ENCODE measurements at places on chromosomes 13 and 19.

GRCh38 chr19:46218160-46218559 lies 11.4 kb upstream of the IGFL1 start:
- peak; percentile 20 for DNase-seq

DNA sequence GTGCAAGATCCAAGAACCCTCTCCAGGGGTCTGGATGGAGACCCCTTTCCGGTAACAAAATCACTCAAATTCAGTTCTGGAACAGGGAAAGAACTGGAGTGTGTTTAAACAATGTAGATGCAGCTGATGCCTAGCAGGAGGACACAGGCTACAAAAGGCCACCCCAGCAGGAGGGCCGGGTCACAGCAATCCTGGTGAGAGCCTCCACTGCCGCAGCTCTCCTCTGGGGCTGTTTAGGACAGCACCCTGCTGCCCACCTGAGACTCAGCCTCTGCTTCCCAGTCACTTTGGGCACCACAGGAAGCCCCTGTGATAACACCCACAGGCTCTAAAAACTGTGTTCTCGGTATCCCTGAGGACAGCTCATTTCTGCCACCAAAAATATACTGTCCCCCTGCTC lies 318.7 kb upstream of the NBEA start:
- DNase-seq, result no peak

- DNase-seq, result no peak
Observed at GRCh38 chr19:40932008-40932959, 50.3 kb upstream of the CYP2A7 start.

DNA sequence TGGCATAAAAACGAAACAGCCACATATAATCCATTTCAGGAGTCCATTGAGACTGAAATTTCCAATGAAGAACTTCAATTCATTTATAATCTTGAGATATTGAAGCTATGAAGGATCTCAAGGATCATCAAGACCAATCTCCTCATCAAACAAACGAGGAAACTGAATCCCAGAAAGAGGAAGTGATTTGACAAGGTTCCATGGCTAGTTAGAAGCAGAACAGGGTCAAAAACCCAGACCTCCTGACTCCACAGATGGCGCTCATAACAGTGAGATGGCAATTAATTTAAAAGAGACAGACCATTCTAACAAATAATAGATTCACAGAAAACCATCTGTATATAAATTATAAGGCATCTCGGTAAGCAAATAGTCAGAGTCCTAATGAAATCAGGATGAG lies 229.7 kb downstream of the KCTD12 start:
- DNase-seq, result no peak

- no peak for DNase-seq
Observed at GRCh38 chr13:39960191-39960590, 304.7 kb downstream of the COG6 start.

- no peak for DNase-seq
Observed at GRCh38 chr19:16033721-16034120, 42.6 kb upstream of the TPM4 start.

DNA sequence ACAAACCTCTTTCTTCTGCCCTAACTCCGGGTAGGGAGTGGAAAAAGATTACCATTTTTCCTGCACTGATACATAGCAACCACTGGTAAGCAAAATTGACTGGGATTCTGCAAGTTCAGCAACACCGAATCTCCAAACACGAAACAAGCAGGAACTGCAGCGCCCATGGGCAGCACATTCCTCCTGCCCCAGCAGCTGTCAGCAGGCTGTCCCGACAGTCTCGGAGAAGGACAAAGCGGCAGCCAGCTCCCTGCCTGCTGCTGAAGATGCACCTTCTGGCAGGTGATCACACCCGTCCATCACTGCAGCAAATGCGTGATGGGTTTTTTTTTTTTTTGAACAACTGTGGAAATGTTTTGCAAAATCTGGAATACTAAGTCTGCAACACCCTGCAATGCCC lies 6.7 kb downstream of the TMTC4 start:
- no peak for DNase-seq

DNA sequence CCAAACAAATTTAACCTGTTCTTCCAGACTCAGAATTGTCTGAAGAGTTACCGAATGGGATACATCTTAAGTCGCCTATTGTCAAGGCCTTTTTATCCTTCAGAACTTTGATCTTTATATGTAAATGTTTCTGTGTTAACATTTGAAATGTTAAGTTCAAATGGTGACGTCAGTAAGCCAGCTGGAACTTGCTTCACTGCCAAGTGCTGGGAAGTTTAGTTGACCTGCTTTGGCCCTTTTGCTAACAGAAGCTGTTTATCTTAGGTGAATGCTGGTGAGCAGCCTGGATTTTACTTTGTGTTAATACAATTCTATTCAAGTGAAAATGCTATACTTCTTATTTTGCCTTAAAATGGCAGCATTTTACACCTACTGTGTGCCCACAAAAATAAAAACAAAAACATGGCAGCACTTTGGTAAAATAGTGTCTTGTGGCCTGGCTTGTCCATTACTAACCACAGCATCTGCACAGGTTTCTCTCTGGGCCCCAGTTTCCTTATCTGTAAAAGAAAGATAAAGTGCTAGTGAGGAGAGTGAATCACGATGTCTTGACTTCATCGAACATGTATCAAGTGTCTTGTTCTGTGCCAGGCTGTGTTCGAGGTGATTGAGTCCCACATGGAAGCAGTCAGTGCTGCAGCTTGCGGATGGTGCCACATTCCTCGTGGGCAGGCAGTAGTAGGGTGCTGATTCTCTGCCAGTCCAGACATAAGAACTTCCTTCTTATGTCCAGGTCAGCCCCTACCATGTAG lies 2.2 kb downstream of the NAXD start:
- DNase-seq, result no peak

GRCh38 chr19:33302974-33303790 lies 848 bp upstream of the CEBPA start:
- no peak for DNase-seq

- no peak for DNase-seq
Observed at GRCh38 chr19:17135001-17135853, 59.6 kb downstream of the MYO9B start.

GRCh38 chr13:23705583-23705982 lies 135.4 kb downstream of the TNFRSF19 start:
- no peak for DNase-seq

DNA sequence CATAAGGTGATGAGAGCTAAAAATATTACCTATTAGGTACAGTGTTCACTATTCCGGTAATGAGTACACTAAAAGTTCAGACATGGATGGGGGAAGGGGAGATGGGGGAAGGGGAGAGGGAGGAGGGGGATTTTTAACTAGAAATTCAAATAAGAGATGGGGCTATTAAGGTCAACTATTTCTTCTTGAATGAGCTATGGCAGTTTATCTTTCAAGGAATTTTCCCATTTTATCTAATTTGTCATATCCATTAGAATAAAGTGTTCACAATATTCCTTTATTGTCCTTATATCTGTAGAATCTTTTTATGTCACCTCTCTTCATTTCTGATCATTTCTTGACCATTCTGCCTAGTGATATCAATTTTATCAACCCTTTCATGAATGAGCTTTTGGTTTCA lies 362.4 kb downstream of the SUCLA2 start:
- no peak for DNase-seq

GRCh38 chr19:660793-661426 lies 2.1 kb downstream of the RNF126 start:
- no peak for DNase-seq

DNA sequence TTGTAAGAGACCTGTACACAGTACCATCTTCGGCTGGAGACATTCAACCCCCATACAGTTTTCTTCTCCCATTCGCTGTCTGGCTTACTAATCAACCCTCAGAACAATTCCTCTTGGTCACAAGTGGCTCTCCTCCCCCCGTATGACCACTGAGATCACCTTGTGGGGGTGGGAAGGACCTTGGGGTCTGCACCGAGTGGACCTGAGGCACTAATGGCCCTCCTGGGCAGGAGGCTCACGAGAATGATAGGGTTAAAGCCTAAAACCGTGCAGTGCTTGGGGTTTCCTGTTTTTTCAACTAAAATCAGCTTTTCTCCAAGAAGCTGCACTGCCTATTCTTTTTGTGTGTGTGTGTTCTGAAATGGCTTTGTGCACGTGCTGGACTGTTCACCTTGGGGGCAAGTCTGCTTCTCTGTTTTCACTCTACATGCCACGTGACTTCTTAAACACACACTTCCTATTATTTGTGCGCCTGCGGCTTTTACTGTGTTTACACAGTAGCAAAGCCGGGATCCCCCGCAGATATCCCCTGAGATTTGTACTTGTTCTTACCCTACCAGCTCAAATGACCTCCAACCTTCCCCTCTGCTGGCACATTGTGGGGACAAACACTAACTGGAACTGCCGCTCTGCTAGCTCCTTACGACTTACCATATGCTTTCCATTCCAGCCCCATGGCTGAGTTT lies 12.3 kb downstream of the RBM26 start:
- DNase-seq, result peak; percentile 32

GRCh38 chr19:29757551-29757950 lies 42.5 kb upstream of the C19orf12 start:
- no peak for DNase-seq

- peak; percentile 87 for DNase-seq
Observed at GRCh38 chr19:8342684-8343482, at the start of gene KANK3. Gene KANK3 (minus strand): TSS chr19:8343262. CDS start chr19:8337828, 5,434 bp downstream.

DNA sequence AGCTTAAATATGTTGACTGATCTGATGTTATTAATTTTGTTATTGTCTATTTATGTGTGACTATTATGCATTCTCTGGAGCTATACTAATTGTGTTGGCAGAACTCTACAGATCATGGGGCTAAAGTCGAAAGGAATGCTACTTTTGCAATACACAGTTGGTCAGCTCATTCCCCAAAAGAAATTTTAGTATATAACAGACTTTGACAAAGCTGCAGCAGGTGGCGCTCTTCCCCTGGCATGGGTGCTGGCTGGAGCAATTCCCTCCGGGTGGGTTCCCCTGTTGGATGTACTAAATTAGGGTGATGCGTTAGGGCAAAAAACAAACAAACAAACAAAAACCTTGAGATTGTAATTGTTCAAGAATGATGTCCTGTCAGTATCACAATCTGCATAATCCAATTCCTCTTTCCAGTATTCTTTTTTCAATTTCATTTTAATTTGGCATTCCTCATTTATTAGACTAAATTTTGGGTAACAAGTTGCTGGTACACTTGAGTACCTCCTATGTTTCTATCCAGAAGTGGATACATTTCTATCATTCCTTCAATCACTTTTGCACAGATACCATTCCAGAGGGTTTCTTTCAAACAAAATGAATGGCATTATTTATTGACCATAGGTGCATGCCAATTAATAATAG lies 322.8 kb upstream of the EDNRB start:
- DNase-seq, result no peak

GRCh38 chr13:58191754-58192153 lies 560.2 kb downstream of the PCDH17 start:
- no peak for DNase-seq

- no peak for DNase-seq
Observed at GRCh38 chr13:112940236-112940635, 28.8 kb upstream of the MCF2L start.

- DNase-seq, result no peak
Observed at GRCh38 chr13:75804054-75804453, 167.9 kb downstream of the LMO7 start.

GRCh38 chr19:15372470-15372869 lies 7.1 kb downstream of the AKAP8 start:
- no peak for DNase-seq

GRCh38 chr13:27353166-27353583 lies 71.2 kb upstream of the GTF3A start:
- DNase-seq, result peak; percentile 31

- no peak for DNase-seq
Observed at GRCh38 chr13:45332036-45332830, 8.8 kb downstream of the TPT1 start.

DNA sequence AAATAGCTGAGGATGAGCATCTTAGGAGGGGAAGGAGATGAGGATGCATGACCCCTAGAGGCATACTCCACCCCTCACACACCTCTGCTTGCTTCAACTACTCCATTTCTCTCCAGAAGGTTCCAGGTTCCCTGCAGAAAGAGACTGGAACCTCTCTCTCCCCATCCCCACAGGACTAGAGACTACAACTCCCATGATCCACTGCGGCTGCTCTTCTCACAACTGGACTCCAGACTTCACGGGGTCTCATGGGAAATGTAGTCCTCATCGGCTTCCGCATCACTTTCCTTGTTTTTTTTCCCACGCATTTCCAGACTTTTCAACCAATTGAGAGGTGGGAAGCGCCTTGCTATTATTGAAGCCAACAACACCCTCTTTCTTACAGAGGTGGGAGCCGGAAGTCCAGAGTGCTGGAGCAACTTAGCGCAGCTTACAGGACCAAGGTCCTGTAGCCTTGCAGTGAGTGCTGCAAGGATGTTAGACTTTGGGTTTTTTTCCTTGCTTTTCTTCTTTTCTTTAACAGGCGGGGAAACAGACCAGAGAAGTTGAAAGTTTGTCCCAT lies 13.9 kb upstream of the CACNG6 start:
- DNase-seq, result peak; percentile 36

- no peak for DNase-seq
Observed at GRCh38 chr19:4051175-4052101, 15.3 kb downstream of the ZBTB7A start.

GRCh38 chr13:97212601-97213040 lies 9.5 kb upstream of the MBNL2 start:
- no peak for DNase-seq

- DNase-seq, result no peak
Observed at GRCh38 chr19:6402837-6403608, 10.1 kb upstream of the GTF2F1 start.

DNA sequence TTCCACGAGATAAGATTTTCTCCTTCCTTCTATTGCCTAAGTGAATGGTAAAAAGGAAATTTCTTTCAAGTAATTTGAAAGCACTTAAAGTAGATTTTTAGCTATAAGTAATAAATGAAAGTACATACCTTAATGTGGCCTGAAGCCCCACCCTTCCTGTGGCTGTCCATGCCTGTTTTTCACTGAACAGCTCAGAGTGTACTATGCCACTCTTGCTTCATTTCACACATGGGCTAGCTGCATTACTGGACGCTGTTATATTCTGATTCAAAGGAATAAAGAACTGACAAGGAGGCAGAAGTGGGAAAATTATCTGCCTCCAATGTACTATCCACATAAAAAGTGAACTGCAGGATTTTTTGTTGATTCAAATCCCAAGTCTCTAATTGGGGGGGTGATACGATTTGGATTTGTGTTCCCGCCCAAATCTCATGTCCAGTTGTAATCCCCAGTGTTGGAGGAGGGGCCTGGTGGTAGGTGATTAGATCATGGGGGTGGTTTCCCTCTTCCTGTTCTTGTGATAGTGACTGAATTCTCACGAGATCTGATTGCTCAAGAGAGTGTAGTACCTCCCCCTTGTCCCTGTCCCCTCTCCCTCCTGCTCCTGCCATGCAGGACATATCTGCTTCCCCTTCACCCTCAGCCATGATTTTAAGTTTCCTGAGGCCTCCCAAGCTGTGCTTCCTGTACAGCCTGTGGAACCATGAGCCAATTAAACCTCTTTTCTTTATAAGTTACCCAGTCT lies 154.7 kb upstream of the SGCG start:
- DNase-seq, result no peak

- no peak for DNase-seq
Observed at GRCh38 chr19:19324059-19324770, 3.6 kb downstream of the MAU2 start.

GRCh38 chr13:22964245-22964966 lies 216.4 kb upstream of the SGCG start:
- DNase-seq, result no peak

- no peak for DNase-seq
Observed at GRCh38 chr13:39952249-39953233, 297.1 kb downstream of the COG6 start.

GRCh38 chr13:85812282-85812681 lies 13.1 kb upstream of the SLITRK6 start:
- DNase-seq, result no peak

- DNase-seq, result no peak
Observed at GRCh38 chr13:104253063-104253680, 1187.0 kb upstream of the SLC10A2 start.
